ENCODE measurements at places on chromosomes 7 and 10. TPM values are rescaled to one million over a fixed set of nuclear protein-coding genes. Genes with fewer than 3 reads are reported as not detected.

Gene ZNF746
- 23.8 TPM for total RNA-seq

GRCh38 chr10:16545116-16545736 is 23.5 kb upstream of the C1QL3 start:
- no peaks in the 10 kb centered on the region for H3K4me1 ChIP-seq
- no peaks in the 10 kb centered on the region for H3K36me3 ChIP-seq
- DNase-seq, result no peak

Gene MEST
- 72.2 TPM for total RNA-seq

- H3K27ac ChIP-seq, result no peak overlapping the region
- no peak overlapping the region for H3K4me3 ChIP-seq
- peaks cover 8% of the 10 kb centered on the region for H3K36me3 ChIP-seq
- no peak for DNase-seq
- no peaks in the 10 kb centered on the region for H3K27me3 ChIP-seq
These were observed 113.2 kb downstream of the CDK6 start for GRCh38 chr7:92723205-92723604.

DNA sequence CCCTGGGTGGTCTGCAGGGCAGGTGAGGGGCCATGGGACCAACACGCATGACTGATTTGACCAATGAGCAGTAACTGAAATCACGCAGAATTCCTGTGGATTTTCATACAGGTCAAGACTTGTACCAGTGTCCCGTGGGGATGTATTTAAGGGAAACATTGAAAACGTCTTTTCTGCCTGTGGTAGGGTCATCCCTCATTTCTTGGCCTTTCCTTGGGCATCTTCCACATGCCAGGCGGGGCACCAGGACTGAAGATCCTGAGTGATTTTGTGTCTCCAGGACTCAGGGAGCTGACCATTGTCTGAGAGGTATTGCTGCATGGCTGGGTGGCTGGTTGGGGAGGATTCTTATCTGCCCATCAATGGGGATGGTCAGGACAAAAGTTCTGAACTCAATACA is 289.0 kb downstream of the GLRX3 start:
- no peak overlapping the region for H3K27ac ChIP-seq
- no peaks in the 10 kb centered on the region for H3K4me1 ChIP-seq
- peaks cover 10% of the 10 kb centered on the region for H3K36me3 ChIP-seq
- peaks cover 5% of the 10 kb centered on the region for H3K27me3 ChIP-seq
- DNase-seq, result no peak

DNA sequence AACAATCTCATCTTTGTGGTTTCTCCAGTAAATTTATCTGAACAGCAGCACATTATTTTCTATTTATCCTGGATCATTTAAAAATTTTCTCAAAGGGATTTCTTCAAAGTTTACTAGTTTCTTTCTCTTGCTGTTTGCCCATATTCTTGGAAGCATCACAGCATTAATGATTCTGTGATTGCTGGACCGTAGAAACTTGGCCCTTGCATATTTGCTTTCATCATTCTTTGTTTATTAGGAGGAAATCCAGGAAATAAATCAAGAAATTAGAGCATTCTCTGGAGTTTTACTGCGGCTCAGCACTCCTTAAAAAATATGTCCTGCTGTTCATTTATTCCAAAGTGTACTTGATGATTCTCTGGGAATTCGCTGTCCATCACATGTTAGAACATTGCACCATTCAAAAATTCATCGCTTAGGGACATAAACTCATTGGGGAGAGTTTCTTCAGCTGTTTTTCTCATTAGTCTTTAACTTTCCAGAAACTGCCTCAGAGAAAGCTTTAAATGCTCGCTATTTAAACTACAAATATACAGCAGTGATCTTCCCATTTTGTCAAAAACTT is 264.0 kb upstream of the CDC14C start:
- H3K4me3 ChIP-seq, result no peak overlapping the region
- H3K27me3 ChIP-seq, result peaks cover 5% of the 10 kb centered on the region
- no peaks in the 10 kb centered on the region for H3K4me1 ChIP-seq
- H3K36me3 ChIP-seq, result no peaks in the 10 kb centered on the region
- H3K27ac ChIP-seq, result no peak overlapping the region

DNA sequence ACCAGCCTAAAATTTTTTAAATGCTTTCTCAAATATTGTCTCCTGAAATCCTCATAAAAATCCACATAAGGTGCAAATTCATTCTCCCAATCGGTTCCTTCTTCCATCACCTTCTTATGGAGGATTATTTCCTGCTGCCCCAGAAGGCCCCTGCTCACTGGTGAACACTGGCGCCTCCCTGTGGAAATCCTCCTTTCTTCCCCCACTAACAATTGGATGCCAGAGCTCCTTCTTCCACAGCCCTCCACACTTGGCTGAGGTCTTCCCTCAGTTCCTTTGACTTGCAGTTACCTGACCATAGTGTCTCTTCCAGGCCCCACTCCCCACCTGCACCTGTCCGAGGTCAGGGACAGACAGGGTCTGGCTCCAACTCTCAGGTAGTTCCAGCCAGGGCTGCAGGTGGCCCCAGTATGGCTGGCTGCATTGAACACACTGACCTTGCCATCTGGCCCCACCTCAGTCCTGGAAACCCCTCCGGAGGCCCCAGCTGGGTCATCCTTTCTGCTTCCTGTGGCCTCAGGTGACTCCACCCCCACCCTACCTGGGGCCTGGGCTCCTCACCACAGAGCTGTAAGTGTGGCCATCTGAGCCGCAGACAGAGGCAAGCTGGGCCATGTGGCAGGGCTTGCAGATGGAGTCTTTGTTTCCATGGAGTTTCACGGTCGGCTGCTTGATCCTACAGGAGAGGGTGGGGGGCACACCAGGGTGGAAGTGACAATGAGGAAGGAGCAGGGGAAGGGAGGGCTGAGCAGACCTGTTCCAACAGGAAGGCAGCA is 18.4 kb downstream of the SPOCK2 start:
- peaks cover 23% of the 10 kb centered on the region for H3K4me1 ChIP-seq
- H3K27me3 ChIP-seq, result peaks cover 6% of the 10 kb centered on the region
- peaks cover 5% of the 10 kb centered on the region for H3K36me3 ChIP-seq
- no peak for DNase-seq
- H3K27ac ChIP-seq, result peak overlapping the region; percentile 57

DNA sequence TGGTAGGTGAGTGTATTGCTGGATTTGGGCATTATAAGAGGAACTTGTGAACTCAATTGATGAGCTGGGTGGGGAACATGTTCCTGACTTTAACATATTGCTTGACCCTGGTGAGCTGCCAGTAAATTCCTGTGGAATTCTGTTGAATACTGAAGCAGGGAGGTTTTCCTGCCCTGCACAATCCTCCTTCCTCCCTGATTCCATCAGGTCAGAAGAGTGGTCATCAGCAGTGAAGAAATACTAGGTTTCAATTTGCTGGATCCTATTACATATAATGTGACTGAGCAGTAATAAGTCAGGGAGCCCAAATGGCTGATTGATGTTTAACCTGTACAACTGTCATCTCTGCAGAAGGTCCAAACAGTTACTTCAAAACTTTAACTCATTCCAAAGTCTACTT is 581.2 kb downstream of the SUGCT start:
- H3K4me3 ChIP-seq, result no peak overlapping the region
- H3K27ac ChIP-seq, result peak overlapping the region; percentile 11
- no peak for DNase-seq
- H3K36me3 ChIP-seq, result no peaks in the 10 kb centered on the region
- H3K4me1 ChIP-seq, result peaks cover 11% of the 10 kb centered on the region
- peaks cover 1% of the 10 kb centered on the region for H3K27me3 ChIP-seq

- peaks cover 25% of the 10 kb centered on the region for H3K4me1 ChIP-seq
- no peak for DNase-seq
- H3K27ac ChIP-seq, result no peak overlapping the region
- no peaks in the 10 kb centered on the region for H3K36me3 ChIP-seq
- H3K4me3 ChIP-seq, result no peak overlapping the region
These were observed 156.8 kb downstream of the CACNA2D1 start for GRCh38 chr7:82286798-82287140.

DNA sequence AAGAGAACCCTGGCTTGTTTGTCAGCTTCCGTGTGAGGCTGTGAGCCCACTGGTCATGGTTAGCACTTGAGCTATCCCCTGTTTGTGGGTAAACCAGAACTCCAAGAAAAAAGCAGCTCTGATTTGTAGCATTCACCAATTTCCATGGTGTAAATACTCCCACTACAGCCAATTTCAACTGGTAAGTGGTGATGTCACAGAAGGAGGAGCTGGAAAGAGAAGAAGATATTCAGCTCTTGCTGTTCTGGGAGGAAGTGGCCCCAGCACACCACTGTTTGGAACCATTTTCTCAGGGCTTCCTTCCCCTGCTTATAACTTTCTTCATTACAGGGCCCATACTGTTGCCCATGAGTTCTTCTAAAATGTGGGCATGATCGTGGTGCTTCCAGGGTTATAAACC is 500.1 kb upstream of the ZMIZ1 start:
- no peak overlapping the region for H3K4me3 ChIP-seq
- peaks cover 4% of the 10 kb centered on the region for H3K27me3 ChIP-seq
- no peak for DNase-seq
- no peaks in the 10 kb centered on the region for H3K36me3 ChIP-seq

GRCh38 chr7:79620291-79620690 is 166.8 kb upstream of the MAGI2 start:
- H3K27me3 ChIP-seq, result no peaks in the 10 kb centered on the region
- peak overlapping the region; percentile 99 for H3K27ac ChIP-seq
- peaks cover 3% of the 10 kb centered on the region for H3K36me3 ChIP-seq
- peaks cover 37% of the 10 kb centered on the region for H3K4me1 ChIP-seq

GRCh38 chr10:11603741-11604140 is 7.7 kb downstream of the USP6NL start:
- H3K27ac ChIP-seq, result peak overlapping the region; percentile 33
- no peak for DNase-seq
- peaks cover 31% of the 10 kb centered on the region for H3K4me1 ChIP-seq
- no peaks in the 10 kb centered on the region for H3K27me3 ChIP-seq

Gene GRID1
- total RNA-seq, result 0.26 TPM

GRCh38 chr10:5354068-5354467 is 10.7 kb upstream of the UCN3 start:
- DNase-seq, result no peak
- H3K36me3 ChIP-seq, result no peaks in the 10 kb centered on the region
- H3K4me1 ChIP-seq, result no peaks in the 10 kb centered on the region
- no peak overlapping the region for H3K27ac ChIP-seq

Gene TRIM50
- 0.54 TPM for total RNA-seq

- peaks cover 21% of the 10 kb centered on the region for H3K4me1 ChIP-seq
- H3K27me3 ChIP-seq, result no peaks in the 10 kb centered on the region
- no peaks in the 10 kb centered on the region for H3K36me3 ChIP-seq
- H3K27ac ChIP-seq, result peak overlapping the region; percentile 64
- peak; percentile 45 for DNase-seq
These were observed 75.7 kb downstream of the LYZL2 start for GRCh38 chr10:30553626-30554439.

Gene ZNF804B
- not detected for total RNA-seq

DNA sequence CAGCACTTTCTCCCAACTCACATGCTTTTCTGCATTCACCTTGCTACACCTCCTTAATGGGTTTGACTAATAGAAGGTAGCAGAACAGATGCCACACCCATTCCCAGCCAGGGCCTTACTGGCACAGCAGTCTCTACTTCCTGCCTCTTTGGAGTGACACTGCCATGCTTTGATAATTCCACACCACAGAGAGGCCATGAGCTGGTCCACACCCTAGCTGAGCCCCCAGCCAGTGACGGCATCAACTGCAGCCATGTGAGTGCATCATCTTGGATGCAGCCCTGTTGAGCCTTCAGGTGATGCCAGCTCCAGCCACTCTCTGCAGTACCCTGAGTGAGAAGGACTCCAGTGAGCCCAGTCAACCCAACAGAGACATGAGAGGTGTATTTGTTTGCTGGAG is 27.5 kb upstream of the EZH2 start:
- no peak for DNase-seq
- H3K36me3 ChIP-seq, result no peaks in the 10 kb centered on the region
- H3K4me3 ChIP-seq, result no peak overlapping the region
- H3K27ac ChIP-seq, result no peak overlapping the region

Gene MMD2
- total RNA-seq, result not detected

Gene NYAP1
- 2.2 TPM for total RNA-seq

GRCh38 chr10:3085785-3086567 is 18.6 kb downstream of the PFKP start:
- H3K4me1 ChIP-seq, result peaks cover 11% of the 10 kb centered on the region
- H3K4me3 ChIP-seq, result peak overlapping the region; percentile 15
- peak overlapping the region; percentile 24 for H3K27ac ChIP-seq
- no peak for DNase-seq
- H3K36me3 ChIP-seq, result peaks cover 13% of the 10 kb centered on the region

- H3K4me3 ChIP-seq, result no peak overlapping the region
- peaks cover 3% of the 10 kb centered on the region for H3K4me1 ChIP-seq
- peak; percentile 63 for DNase-seq
- peaks cover 2% of the 10 kb centered on the region for H3K27me3 ChIP-seq
- H3K36me3 ChIP-seq, result no peaks in the 10 kb centered on the region
These were observed 33.9 kb downstream of the CACUL1 start for GRCh38 chr10:118720685-118721538.

Gene AKR1C4
- not detected for total RNA-seq

Gene ERVW-1
- not detected for total RNA-seq

DNA sequence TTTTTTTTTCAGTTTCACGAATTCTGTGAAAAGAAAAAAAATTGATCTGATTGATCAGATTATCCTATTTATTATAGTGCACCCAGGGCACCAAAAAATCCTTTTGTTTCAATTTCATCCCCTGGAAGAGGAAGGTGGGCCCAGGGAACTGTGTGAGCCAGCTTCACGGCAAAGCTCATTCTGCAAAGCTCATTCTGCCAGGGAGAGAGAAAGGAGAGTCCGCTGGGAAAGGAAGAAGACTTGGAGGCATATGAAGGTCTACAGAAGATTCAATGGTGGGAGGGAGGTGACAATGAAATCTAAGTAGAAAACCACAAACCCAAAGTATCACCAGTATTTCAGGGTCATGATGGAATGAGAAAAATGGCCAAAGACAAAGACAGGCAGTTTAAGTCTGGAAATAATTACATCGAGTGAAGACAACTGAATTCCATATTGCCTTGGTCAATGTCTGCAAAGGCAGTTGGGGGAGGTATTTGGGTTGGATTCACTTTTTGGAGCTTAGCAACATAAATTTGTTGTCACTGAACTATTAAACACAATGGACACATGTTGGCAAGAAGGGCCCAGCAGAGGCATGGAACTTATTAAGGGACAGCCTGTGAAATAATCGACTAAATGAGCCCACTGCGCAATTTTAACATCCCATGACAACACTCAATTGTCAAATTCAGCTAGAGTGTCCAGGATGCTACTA is 587.8 kb upstream of the MKI67 start:
- peaks cover 3% of the 10 kb centered on the region for H3K4me1 ChIP-seq
- peaks cover 10% of the 10 kb centered on the region for H3K27me3 ChIP-seq
- H3K36me3 ChIP-seq, result no peaks in the 10 kb centered on the region
- H3K4me3 ChIP-seq, result no peak overlapping the region
- no peak overlapping the region for H3K27ac ChIP-seq

Gene ADAMTS14
- 1.1 TPM for total RNA-seq

DNA sequence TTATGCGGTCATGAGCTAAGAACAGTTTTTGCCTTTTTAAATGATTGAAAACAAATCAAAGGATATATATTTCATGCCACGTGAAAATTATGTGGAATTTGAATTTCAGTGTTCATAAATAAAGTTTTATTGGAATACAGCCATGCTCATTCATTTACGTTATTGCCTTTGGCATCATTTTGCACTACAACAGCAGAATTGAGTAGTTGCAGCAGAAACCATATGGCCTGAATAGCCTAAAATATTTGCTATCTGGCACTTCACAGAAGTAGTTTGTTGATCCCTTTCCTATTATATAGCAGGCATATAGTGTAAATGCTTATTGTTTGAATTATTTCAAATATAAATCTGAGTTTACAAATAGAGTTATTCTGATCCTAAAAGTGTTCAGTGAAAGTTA is 59.7 kb downstream of the AUTS2 start:
- H3K4me1 ChIP-seq, result peaks cover 62% of the 10 kb centered on the region
- no peak overlapping the region for H3K27ac ChIP-seq
- H3K36me3 ChIP-seq, result peaks cover 7% of the 10 kb centered on the region
- no peak for DNase-seq
- H3K27me3 ChIP-seq, result peaks cover 1% of the 10 kb centered on the region
